GM13977 (cell line): ENCODE measurements at places on chromosomes 11 and 22.

- no peak for DNase-seq
Measured at GRCh38 chr22:38700270-38700788, 414 bp downstream of the JOSD1 start.

- no peak for DNase-seq
Measured at GRCh38 chr22:45709866-45710265, 38.2 kb downstream of the ATXN10 start.

DNA sequence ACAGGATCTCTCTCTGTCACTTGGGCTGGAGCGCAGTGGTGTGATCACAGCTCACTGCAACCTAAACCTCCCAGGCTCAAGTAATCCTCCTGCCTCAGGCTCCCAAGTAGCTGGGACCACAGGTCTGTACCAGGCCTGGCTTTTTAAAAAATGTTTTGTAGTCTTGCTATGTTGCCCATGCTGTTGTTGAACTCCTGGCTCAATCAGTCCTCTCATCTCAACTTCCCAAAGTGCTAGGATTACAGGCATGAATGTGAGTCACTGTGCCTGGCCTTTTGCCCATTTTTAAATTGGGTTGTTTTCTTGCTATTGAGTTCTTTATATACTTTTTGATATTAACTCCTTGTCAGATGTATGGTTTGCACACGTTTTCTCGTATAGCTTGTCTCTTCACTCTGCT, 33.0 kb upstream of the PITPNB start:
- DNase-seq = no peak

DNA sequence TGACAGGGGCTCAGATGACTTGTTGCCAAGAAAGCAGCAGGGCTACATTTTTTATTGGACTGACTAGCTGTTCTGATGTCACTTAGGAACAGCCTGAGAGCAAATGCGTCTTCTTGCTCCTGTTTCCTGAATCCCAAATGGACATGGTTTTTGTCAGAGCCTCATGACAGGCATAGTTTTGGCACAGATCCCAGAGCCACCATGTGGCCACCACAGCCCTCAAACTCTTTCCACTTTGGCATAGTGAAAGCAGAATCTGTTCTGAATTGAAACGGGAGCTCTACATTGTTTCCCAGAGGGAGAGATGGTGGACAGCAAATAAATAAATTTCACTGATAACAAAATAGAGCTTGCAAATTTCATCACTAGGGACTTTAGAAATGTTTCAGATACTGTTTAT, 222.2 kb downstream of the C11orf87 start:
- no peak for DNase-seq

DNA sequence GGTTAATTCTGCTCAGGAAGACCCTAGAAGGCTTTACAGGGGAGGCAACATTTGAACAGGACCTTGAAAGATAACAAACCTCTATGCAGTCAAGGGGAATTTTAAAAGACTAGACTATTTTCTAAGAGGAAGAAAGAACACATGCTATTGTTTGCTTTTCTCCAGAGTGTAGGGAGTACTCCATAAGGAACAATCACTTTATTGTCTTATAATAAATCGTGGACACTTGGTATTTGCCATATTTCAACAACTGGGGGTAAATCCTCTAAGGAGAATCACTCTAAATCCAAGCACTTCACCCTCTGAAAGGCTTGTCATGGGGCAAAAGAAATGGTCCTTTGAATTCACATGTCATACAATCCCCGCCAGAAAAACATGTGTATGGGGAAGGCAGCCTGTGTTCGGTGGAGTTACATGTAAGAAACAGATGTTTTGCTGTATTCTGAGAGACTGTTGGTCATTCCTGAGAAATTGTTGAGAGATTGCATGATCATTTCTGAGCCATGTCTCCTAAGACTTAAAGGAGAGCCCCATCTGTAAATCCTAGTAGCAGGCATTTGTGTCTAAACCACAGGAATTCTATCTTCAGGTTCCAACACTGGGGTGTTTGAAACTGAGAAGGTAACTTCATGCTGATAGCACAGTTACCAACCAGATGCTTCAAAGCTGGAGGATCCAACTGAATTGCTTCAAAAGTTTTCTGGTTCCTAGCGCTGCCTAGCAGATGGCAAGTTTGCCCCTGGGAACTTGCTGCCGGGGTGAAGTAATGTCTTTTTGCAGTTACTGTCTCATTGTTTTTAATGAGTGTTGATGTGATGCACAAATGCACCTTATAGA, 66.8 kb downstream of the FZD4 start:
- DNase-seq = no peak

GRCh38 chr11:110712659-110713448, 617 bp upstream of the ARHGAP20 start:
- DNase-seq = peak; percentile 16

GRCh38 chr11:123654566-123655081, at the start of gene SCN3B:
SCN3B (minus strand) TSS chr11:123654624; CDS start chr11:123653801, 823 bp downstream.
- DNase-seq = peak; percentile 64

- DNase-seq = no peak
Measured at GRCh38 chr11:128345316-128345715, 242.0 kb downstream of the ETS1 start.

- no peak for DNase-seq
Measured at GRCh38 chr11:102900346-102900745, 25.6 kb upstream of the MMP12 start.
